ENCODE measurements at places on chromosomes 1 and 21.
A peak's percentile ranks its signal among the peaks of the same experiment; 100 is the strongest.

DNA sequence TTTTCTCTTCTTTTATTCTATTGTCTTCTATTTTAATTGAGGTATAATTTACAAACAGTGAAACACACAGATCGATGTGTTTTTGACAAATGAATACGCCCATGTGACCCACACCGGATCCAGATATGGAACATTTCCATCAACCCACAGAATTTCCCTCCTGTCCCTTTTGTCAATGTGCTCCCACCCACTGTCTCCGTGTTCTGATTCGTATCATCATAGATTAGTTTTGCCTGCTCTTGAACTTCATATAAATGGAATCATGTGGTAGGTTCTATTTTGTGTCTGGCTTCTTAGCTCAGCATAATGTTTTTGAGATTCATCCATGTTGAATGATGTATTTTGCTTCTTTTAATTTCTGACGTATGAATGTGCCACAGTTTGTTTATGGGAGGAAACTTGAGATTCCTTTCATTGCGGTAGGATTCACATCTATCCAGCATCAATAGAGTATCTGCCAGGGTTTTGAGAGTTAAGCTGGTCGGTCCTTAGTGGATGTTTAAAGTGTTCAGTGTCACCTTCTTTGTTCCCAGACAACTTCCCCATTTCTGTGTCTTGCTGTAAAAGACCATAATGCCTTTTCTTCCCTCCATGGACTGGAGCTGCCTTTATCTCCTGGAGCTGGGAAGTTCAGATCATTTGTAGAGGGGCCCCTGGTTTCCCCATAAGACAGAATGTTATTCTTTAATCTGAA is 14.7 kb downstream of the NAV1 start:
- DNase-seq: no peak

DNA sequence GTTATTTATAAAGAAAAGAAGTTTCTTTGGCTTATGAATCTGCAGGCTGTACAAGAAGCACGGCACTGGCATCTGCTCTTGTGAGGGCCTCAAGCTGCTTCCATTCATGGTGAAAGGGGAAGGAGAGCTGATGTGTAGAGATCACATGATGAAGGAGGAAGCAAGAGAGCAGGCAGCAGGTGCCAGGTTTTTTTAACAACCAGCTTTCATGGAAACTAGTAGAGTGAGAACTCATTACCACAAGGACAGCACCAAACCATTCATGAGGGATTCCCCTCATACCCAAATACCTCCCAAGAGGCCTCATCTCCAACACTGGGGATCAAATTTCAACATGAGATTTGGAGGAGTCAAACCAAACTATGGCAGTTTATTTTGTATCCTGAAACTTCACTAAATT is 85.8 kb upstream of the CAMK1G start:
- no peak for DNase-seq

DNA sequence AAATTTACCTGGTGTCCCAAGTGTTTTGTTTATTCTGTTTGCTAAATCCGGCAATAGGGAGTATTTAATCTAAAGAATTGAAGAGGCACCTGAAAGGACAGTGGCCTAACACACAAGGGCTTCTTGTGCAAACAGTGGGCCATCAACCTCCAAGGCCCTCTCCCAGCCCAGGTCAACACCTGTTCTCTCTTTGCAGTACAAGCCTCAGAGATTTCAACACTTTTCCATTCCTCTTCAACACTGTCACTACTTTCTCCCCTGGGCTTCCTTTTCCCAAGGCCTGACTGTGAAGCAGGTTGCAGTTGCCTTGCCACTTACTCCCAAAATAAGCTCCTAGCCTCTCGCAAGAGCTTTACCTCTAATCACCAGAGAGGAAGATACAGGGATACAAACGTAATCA is 3.2 kb upstream of the SNAPIN start:
- no peak for DNase-seq

- no peak for DNase-seq
Observed at GRCh38 chr1:246153796-246154212, 353.3 kb downstream of the SMYD3 start.

DNA sequence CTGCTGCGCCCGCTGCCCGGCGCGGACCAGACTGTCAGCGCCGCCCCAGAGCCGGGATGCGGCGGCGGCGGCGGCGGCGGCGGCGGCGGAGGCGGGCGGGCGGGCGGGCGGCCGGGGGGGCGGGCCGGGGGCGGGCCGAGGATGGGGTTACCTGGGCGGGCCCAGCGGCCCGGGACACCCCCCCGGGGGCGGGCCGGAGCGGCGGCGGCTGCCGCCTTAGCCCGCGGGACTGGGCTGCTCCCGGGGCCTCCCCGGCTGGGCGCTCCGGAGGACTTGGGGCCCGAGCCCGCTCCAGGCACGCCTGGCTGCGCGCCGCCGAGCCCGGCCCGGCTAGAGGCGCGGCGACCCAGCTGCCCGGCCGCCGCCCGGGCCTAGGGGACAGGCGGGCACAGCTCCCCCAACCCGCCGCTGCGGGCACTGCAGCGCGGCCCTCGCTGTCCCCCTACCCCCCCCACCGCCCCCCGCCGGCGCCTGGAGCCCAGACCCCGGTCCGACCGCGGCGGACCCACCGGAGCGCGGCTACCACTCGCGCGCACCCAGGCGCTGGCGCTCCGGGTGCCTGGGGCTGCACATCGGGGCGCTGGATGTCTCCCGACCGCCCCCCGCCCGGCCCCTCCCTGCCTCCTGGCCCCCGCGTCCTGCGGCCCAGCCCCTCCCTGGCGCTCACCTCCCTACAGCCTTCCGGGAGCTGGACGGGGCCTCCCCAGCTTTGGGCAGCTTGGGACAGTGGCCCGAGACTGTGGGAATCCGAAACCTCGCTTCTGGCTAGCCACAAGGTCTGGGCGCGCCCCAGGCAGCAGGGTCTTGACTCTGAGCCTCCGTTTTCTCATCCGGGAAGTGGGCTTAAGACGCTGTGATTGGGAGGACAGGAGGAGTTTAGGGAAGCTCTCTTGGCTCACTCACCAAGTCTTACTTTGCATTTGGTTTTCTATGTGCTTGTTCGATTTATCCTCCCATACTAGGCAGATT is at the start of gene WNT4:
Gene WNT4, minus strand, starts transcription at position 33 of the 969 bp plus-strand sequence. CDS start 175 bp downstream, outside the sequence.
- no peak for DNase-seq

DNA sequence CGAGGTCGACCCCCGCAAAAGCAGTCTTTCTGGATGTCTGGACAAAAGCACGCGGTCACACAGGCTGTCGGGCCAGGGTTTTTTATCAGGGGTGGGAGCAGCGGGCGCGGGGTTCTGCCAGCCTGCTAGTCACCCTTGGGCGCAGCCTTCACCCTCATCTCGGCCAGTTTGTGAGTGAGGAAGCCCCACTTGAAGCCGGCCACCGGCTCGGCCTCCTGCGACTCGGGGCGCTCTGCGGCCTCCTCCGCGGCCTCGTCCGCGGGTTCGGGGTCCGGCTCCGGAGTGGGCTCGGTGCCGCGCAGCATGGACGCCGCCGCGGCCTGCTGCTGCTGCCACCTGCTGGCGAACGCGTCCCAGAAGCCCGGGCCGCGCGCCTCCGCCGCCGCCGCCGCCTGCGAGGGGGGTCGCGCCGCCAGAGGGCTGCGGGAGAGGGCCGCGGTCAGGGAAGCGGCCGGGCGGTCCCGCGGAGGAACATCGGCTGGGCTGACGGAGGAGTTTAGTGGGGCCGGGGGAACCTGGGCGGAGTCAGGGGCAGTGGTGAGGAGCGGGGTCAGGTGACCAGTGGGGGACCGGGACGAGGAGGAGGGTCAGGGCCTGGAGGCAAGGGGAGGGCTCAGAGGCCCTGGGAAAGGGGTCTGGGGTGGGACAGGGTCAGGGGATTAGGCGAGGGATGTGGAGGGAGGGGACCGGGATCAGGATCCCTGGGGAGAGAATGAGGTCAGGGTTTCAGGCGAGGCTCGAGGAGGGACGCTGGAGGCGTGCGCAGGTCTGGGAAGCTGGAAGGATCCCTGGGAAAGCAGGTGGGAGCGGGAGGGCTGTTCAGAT is 4.5 kb downstream of the C1orf232 start:
- DNase-seq: peak; percentile 27

DNA sequence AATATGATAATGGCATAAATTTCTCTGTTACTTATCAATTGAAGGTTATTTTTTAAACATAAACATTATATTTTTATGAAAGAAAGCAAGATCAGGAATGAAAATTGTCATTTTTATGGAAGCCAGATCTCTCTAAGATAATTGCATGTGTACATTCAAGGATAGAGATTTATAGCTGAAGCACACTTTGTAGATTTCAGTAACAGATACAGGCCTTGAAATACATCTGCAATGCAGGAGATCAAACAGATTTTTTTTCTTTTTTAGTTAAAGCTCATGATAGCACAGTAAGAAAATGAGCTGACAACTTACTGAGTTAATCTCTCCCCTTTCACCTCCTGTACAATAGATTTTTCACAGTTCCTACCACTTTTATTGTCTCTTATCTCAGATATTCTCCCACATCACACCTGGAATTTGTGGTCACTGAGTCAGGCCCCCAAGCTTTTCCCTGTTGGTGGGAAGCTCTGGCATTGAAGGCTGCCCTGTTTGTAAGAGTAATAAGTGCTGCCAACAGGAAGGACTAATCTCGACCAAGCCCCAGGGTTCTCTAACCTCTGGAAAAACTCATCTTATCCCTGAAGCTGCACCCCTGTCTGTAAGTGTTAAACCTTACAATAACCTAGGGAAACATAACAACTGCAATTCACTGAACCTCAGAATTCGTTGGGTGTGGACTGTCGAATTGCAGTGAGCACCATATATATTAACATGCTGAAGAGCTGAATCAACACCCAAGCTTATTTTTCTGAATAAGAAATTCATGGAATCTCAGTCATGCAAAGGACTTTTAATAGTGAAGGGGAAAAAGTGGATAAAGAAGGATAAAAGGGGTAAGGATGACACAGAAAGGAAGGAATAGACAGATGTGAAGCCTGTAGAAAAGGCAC is 599.0 kb downstream of the LMO4 start:
- DNase-seq: no peak

- DNase-seq: no peak
Observed at GRCh38 chr1:222592171-222592570, 2.4 kb upstream of the TAF1A start.

DNA sequence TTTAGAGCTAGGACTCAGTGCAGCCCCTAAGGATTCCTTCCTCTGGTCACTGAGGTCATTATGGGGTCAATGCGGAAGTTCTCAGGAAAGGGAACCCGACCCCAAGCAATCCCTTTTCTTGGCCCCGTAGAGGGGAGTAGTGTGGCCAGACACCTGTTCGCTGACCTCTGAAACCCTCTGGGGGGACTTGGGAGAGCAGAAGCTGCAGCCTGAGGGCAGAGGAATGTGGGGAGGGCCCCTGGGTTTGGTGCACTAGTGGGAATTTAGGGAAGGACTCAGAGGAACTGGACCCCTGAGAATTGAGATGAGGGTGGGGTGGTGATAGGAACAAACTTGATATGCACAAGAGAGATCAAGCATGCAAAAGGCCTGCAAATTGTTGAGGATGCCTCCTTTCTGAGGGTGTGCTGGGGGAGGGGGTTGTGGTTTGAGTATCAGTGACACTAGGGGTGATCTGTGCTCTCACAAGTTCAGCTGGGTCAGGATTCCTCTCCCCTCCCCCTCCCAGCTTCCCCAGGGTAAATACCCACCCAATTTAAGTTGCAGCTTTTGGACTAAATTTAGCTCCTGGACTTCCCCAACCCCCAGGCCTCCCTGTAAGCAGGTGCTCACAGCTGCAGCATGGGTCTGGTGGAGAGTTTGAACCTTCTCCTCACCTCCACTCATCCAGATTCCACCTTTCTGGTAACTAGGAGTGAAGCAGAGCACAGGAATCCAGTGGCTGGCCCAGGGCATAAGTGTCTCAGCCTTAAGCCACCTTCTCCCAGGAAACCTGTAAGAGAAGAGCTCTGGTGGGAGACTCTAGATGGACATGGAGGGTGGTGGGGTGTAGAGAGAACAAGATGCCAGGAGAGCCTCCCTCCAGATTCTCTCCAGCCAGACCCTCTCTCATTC is 13.5 kb downstream of the ADAMTSL4 start:
- peak; percentile 93 for DNase-seq

DNA sequence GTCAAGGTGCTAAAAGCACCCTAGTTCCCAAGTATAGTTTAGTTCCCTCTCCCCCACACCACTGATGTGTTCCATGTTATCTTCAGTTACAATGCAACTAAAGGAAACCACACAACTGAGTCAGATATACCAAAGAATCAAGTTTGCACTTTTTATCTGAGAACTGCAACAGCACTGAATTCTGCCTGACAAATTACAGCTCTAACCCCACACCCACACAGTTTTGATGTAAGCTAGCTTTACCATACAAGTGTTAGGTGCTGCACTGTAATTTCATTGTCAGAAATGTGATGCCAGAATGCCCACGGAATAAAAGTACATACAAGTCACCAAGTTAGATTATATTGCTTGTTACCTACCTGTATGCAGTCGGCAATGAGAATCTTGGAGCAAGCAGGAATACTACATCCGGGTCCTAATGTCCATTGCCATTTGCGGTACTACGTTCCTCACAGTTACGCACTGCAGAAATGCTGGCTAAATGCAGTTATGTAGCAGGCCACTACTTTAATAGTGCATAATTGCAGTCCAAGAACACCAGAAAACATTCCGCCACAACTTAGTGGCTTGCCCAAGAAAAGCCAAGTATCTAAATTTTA is 12.1 kb downstream of the SFPQ start:
- DNase-seq: no peak

- DNase-seq: no peak
Observed at GRCh38 chr1:62726011-62726442, 37.8 kb upstream of the DOCK7 start.

DNA sequence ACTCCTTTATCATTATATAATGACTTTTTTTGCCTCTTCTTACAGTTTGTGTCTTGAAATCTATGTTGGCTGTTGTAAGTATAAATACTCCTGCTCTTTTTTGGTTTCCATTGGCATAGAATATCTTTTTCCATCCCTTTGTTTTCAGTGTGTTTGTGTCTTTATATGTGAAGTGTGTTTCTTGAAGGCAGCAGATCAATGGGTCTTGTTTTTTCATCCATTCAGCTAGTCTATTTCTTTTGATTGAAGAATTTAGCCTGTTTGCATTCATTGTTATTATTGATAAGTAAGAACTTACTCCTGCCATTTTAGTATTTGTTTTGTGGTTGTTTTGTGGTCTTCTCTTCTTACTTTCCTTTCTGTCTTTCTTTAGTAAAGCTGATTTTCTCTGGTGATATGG is 322.8 kb downstream of the PLA2G4A start:
- DNase-seq: no peak

DNA sequence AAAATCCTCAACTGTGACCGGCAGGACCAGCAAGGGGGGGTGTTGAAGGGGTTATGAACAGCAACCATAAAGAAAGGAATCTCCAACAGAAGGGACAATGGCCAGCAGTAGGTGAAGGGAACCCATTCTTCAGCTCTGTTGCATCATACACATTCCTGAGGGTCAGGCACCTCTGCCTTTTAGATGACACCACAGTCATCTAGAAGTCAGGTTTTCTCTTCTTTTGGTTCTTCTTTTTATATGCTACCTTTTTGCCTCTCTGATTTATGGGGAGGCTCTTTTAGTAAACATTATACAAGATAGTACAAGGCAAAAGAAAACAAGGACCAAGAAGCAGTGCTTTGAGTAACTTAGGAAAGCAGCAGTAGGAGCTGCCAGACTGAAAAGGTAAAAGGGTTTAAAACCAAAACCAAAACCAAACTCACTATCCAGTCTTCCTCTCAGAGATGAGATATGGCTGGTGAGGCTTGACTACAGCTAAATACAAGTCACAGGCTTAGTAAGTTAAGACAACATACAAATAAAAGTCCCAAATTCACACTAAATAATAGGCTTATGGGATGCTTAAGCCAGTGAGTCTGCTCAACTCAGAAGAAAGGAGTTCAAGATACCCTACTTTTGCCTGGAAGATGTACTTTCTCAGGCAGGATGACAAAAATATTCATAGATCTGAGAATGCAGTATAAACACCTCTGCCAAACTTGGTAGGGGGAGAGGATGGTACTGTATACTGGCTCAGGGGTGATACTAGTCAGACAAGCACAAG is 4.1 kb downstream of the TEX38 start:
- no peak for DNase-seq

Measured in CD4-positive, alpha-beta T cell treated with Interferon gamma for 1 hour (primary cell).